SJCRH30 (cell line): ENCODE measurements at places on chromosomes 4 and X. TPM values are rescaled to one million over a fixed set of nuclear protein-coding genes. Genes with fewer than 3 reads are reported as not detected.

The GLRB gene
- total RNA-seq: 4.7 and 5.1 TPM in 2 replicates

DNA sequence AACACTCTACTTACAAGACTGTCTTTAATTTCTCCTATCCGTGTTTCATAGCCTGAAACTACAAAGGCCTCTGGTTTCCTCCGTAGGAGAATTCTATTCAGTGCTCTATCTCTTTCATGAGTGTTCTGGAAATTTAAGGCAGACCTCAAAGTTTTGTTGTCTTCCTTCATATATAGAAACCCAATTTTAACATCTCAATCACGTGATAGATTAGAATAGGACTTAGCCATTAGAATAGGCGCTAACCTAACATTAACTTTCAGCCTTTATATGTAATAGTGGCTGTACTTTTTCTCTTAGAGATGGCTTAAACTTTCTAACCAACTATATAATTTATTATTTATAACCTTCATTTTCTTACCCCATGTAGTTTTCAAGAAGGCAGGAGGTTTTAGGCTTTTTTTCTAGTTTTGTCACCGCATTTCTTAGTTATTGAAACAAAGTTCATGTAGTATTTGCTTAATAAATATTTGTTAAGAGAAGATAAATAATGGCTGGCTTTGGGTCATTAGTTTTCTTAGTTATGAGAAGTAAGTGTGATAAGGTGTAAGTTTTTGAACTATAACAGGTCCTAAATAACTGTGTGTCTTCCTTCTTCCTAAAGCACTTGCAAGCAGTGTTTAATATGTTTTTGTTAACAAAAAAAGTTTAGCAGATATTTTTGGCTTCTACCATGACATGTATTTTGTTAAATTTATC, 1504.6 kb upstream of the ADGRL3 start:
- no peaks in the 10 kb centered on the region for H3K4me1 ChIP-seq
- H3K27ac ChIP-seq: no peak overlapping the region
- H3K27me3 ChIP-seq: no peaks in the 10 kb centered on the region
- H3K36me3 ChIP-seq: no peaks in the 10 kb centered on the region
- DNase-seq: no peak
- no peak overlapping the region for H3K4me3 ChIP-seq

The UGT8 gene
- 26.3 and 27.6 TPM in 2 replicates for total RNA-seq

- no peaks in the 10 kb centered on the region for H3K27me3 ChIP-seq
- no peaks in the 10 kb centered on the region for H3K4me1 ChIP-seq
- peak within 1 kb of the TSS; percentile 96 for H3K27ac ChIP-seq
- H3K36me3 ChIP-seq: no peaks in the 10 kb centered on the region
- DNase-seq: peak; percentile 78
These were observed at the start of gene USP11 for GRCh38 chrX:47232803-47233332. USP11 (plus strand) TSS chrX:47233009; CDS start chrX:47233044, 35 bp downstream.

The ADH5 gene
- total RNA-seq: 91.7 and 93.2 TPM in 2 replicates

DNA sequence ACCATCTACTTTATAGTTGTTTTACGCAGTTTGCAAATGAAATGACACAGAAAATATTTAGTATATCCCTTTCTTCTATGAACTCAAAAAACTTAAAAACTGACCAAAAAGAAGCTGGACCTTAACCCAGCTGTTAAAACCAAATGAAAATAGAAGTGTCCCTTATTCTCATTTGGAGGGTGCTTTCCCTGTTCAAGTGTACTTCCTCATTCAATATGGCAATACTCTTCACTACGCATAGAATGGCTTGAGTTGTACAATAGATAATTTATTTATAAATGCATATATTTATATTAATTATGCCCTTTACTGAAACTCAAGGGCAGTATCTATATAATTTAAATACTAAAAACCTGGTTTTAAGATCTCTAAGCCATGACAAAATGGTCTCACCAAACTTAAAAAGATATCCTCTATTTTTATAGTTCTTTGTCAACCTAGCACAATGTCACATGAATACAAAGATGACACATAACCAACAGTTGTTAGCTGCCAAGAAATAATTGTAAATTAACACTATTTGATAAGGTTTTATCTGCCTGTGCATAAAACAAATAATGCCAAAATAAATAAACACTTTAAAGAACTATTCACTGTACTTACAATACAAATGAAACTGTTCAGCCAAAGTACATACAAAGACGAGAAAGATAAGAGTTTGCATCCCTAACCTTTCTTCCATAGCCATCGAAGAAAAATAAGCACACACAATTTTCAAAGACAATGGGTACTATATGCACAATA, 25.2 kb downstream of the YTHDC1 start:
- no peak overlapping the region for H3K4me3 ChIP-seq
- H3K4me1 ChIP-seq: no peaks in the 10 kb centered on the region
- H3K27me3 ChIP-seq: no peaks in the 10 kb centered on the region
- H3K27ac ChIP-seq: no peak overlapping the region
- H3K36me3 ChIP-seq: peaks cover 83% of the 10 kb centered on the region

The FAM47A gene
- not detected in 2 replicates for total RNA-seq

DNA sequence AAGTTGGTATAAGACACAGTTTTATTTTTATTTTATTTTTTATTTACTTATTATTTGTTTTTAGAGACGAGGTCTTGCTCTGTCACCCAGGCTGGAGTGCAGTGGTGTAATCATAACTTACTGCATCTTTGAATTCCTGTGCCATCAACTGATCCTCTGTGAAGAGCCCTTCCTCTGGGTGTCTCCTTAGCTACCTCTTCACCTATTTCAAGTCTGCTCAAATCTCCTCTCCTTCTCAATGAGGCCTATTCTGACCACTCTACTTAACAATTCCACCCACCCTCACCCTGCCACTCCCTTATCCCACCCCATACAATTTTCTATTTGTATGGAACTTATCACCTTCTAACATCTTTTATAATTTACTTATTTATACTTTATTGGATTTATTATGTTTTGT, 183.4 kb downstream of the PPP3CA start:
- no peaks in the 10 kb centered on the region for H3K36me3 ChIP-seq
- no peak overlapping the region for H3K4me3 ChIP-seq
- no peak overlapping the region for H3K27ac ChIP-seq
- no peaks in the 10 kb centered on the region for H3K4me1 ChIP-seq

The MAP7D2 gene
- total RNA-seq: 0.05 and 0.08 TPM in 2 replicates

DNA sequence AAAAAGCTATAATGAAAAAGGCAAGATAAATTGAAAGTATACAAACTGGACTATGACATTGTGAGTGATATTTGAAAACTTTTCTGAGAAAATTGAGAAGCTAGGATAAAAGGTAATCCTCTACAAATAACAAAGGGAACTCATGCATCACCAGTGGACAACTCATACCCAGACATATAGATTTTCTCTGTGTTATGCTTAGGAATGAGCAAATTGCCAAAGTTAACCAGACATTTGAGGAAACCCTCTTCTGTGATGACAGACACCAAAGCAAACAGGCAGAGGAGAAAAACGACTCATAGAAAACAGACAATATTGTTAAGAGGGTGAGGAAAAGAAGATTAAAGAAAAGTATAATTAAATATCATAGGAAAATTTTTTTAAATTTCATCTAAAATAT, 186.5 kb downstream of the MAB21L2 start:
- no peaks in the 10 kb centered on the region for H3K36me3 ChIP-seq
- H3K4me3 ChIP-seq: no peak overlapping the region
- H3K27ac ChIP-seq: no peak overlapping the region

GRCh38 chr4:89056953-89057398, at the start of gene FAM13A:
FAM13A (minus strand) TSS chr4:89057185; CDS start chr4:89056964, 221 bp downstream.
- H3K4me3 ChIP-seq: peak within 1 kb of the TSS; percentile 71
- H3K27me3 ChIP-seq: no peaks in the 10 kb centered on the region
- H3K4me1 ChIP-seq: peaks cover 10% of the 10 kb centered on the region
- peak; percentile 99 for DNase-seq

GRCh38 chrX:141278306-141278705, 36.0 kb upstream of the SPANXC start:
- no peaks in the 10 kb centered on the region for H3K36me3 ChIP-seq
- no peak for DNase-seq

DNA sequence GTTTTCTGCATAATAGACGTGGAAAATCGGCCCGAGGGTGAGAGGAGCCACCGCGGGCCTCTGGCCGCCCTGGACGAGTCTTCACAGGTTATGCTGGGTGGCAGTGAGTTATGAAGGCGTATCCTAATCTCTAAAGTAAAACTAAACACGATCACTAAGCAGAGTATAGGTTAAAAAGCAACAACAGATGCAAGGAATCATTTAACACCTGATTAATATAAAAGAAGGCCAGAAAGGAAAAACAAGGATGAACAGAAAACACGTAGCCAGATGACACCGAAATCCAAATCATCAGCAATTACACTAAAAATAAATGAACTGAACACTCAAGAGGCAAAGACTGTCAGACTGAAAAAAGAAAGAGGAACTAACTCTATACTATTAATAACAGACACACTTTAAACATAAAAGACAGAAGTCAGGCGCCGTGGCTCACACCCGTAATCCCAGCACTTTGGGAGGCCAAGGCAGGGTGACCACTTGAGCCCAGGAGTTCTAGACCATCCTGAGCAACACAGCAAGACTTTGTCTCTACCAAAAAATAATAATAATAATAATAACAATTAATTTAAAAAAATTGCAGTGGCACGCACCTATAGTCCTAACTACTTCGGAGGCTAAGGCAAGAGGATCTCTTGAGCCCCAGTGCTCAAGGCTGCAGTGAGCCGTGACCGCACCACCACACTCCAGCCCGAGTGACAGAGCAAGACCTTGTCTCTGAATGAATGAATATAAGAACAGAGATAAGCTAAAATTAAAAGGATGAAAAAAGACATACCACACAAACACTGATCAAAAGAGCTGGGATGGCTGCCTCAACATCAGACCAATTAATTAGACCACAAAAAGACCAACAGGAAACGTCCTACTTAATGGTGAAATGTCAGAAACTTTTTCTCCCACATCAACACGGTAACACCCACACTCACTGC, 30.0 kb downstream of the CTBP1 start:
- H3K27ac ChIP-seq: no peak overlapping the region
- H3K36me3 ChIP-seq: peaks cover 42% of the 10 kb centered on the region
- no peak for DNase-seq

- H3K4me1 ChIP-seq: no peaks in the 10 kb centered on the region
- H3K36me3 ChIP-seq: no peaks in the 10 kb centered on the region
- no peak for DNase-seq
- no peak overlapping the region for H3K4me3 ChIP-seq
- H3K27me3 ChIP-seq: no peaks in the 10 kb centered on the region
- H3K27ac ChIP-seq: no peak overlapping the region
These were observed 54.0 kb upstream of the UGT2B15 start for GRCh38 chr4:68724426-68724825.

GRCh38 chr4:55545151-55545550, 1.6 kb downstream of the CLOCK start:
- no peaks in the 10 kb centered on the region for H3K27me3 ChIP-seq
- DNase-seq: peak; percentile 41
- H3K4me3 ChIP-seq: peak overlapping the region; percentile 71
- peaks cover 11% of the 10 kb centered on the region for H3K4me1 ChIP-seq

The NCBP2L gene
- not detected in 2 replicates for total RNA-seq

The OGT gene
- 114 and 149 TPM in 2 replicates for total RNA-seq

- no peaks in the 10 kb centered on the region for H3K27me3 ChIP-seq
- H3K4me3 ChIP-seq: no peak overlapping the region
These were observed 223.6 kb downstream of the MGST2 start for GRCh38 chr4:139889264-139889663.

GRCh38 chr4:86233681-86234080, 126.2 kb downstream of the MAPK10 start:
- DNase-seq: no peak
- no peaks in the 10 kb centered on the region for H3K36me3 ChIP-seq
- H3K4me3 ChIP-seq: no peak overlapping the region
- no peaks in the 10 kb centered on the region for H3K27me3 ChIP-seq
- H3K27ac ChIP-seq: no peak overlapping the region

The P2RY8 gene
- 0.05 and 0.08 TPM in 2 replicates for total RNA-seq

- no peak overlapping the region for H3K27ac ChIP-seq
- H3K4me1 ChIP-seq: peaks cover 6% of the 10 kb centered on the region; the same call in 1 of the 2 replicates
- no peaks in the 10 kb centered on the region for H3K36me3 ChIP-seq
- H3K4me3 ChIP-seq: no peak overlapping the region
- H3K27me3 ChIP-seq: no peaks in the 10 kb centered on the region
These were observed 562.3 kb upstream of the NDST4 start for GRCh38 chr4:115675719-115676118.

The GAGE2A gene
- not detected in 2 replicates for total RNA-seq

- H3K27ac ChIP-seq: no peak overlapping the region
- H3K36me3 ChIP-seq: no peaks in the 10 kb centered on the region
- H3K27me3 ChIP-seq: no peaks in the 10 kb centered on the region
- no peak for DNase-seq
These were observed 6.5 kb downstream of the SASH3 start for GRCh38 chrX:129786210-129786651.

- peak overlapping the region; percentile 85 for H3K27ac ChIP-seq
- H3K27me3 ChIP-seq: no peaks in the 10 kb centered on the region
- H3K4me1 ChIP-seq: peaks cover 23% of the 10 kb centered on the region
- peak overlapping the region; percentile 23 for H3K4me3 ChIP-seq
These were observed 15.7 kb downstream of the PRKX start for GRCh38 chrX:3697701-3698279.

DNA sequence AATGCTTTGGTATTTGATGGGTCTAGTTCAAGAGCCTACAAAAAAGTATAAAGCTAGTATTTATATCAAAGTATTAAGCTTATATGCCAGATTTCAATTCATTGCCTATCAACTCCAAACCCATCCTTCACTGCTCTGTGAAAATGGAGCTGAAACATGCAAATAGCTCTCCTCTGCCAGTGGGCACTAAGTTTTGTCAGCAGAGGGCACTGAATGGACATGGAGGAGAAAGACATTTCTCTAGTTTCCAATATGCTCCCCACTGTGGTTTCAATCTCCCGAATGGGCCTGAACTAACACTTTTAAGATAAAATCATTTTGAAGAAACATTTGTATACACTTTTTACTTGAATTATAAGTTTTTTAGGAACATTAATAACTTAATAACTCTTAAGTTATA, 12.4 kb downstream of the PPID start:
- peak; percentile 1 for DNase-seq
- peaks cover 20% of the 10 kb centered on the region for H3K36me3 ChIP-seq
- no peak overlapping the region for H3K27ac ChIP-seq
- H3K4me1 ChIP-seq: no peaks in the 10 kb centered on the region

DNA sequence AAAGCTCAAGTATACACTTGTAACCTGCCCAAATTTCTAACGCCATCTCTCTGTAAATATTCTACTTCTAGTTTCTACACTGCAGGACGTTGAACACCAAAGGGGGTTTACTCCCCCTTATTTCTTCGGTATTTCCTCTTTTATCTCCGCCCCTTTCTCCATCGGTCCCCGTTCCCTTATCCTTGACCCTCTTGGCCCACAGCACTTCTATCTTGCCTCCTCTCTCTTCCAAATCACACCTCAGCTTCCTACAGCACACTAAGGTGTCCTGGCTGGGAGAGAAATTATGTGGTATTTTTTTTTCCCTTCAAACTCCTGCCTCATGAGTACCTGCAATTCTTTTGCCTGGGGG, 715 bp downstream of the ZMAT1 start:
- H3K4me3 ChIP-seq: peak overlapping the region; percentile 76
- H3K27me3 ChIP-seq: no peaks in the 10 kb centered on the region
- no peaks in the 10 kb centered on the region for H3K36me3 ChIP-seq
- no peak for DNase-seq
- H3K27ac ChIP-seq: no peak overlapping the region

DNA sequence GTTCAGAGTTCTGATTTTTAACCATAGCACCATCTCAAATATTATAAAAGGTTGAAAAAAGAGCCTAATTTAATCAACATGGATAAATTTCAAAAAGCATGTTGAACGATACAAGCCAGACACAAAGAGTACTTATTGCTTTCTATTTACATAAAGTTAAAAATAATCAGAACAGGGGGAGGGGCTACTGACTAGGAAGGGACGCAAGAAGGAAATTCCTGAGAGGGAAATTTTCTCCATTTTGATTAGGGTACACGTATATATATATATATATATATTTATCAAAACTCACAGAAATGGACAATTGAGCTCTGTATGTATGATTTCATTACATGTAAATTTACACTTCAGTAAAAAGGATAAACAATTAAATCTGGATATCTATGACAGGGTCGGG, 482 bp upstream of the MBTPS2 start:
- no peak for DNase-seq
- H3K4me3 ChIP-seq: peak overlapping the region; percentile 93
- H3K27ac ChIP-seq: peak overlapping the region; percentile 98
- H3K4me1 ChIP-seq: peaks cover 9% of the 10 kb centered on the region; the same call in 1 of the 2 replicates
- H3K27me3 ChIP-seq: no peaks in the 10 kb centered on the region
